ENCODE measurements at places on chromosomes 6 and 20. TPM values are rescaled to one million over a fixed set of nuclear protein-coding genes. Genes with fewer than 3 reads are reported as not detected.

DNA sequence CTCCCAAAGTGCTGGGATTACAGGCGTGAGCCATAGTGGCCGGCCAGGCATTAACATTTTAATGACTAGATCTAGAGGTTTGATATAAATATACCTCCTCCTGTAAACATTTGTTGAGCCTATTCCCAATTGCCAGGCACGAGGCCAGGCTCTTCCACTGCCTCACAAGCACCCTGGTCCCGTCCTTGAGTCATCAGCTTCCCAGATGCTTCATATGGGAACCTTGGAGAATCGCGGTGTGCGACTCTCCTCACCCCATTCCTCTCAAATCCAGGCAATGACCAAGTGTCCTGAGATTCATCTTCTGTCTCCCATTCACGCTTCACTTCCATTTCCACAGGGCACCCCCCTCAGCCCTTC is 35.9 kb upstream of the PIM1 start:
- no peak for DNase-seq

DNA sequence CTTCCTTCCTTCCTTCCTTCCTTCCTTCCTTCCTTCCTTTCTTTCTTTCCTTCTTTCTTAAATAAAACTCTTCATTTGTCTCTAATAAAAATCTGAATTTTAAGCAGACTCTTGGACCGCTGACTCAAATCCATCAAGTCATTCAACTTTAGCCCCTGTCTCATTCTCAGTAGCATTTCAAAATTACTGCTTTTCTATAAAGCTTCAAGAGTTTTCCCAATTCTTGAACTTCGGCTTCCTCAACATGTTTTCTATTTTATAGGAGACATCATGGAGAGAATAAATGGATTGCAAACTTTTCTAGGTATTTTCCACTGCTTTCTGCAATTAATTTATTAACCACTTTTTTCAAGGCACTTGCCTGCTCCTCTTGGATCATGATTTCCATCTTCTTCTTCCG is 497.1 kb upstream of the GJE1 start:
- no peak for DNase-seq

- no peak for DNase-seq
Measured at GRCh38 chr6:17169711-17170110, 67.9 kb downstream of the STMND1 start.

DNA sequence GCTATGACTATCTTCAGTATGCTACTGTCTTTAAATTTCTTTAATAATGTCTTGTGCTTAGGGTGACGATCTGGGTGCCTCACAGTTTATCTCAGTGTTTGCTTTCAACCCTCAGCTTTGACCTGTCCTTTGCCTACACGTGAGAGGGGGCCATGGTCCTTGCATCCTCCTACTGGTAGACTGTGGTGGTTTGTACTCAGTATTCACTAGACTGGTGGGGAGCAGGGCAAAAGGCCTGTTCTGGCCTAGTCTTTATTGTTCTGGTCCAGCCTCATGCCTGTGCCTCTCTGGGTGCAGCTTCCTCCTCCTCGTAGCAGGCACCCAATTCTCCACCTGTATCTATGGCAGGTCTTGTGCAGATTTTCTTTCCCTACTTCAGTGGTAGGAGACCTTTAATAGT is 354.9 kb downstream of the CD109 start:
- DNase-seq: no peak

GRCh38 chr6:147506704-147507114 is 1.8 kb upstream of the SAMD5 start:
- peak; percentile 66 for DNase-seq

DNA sequence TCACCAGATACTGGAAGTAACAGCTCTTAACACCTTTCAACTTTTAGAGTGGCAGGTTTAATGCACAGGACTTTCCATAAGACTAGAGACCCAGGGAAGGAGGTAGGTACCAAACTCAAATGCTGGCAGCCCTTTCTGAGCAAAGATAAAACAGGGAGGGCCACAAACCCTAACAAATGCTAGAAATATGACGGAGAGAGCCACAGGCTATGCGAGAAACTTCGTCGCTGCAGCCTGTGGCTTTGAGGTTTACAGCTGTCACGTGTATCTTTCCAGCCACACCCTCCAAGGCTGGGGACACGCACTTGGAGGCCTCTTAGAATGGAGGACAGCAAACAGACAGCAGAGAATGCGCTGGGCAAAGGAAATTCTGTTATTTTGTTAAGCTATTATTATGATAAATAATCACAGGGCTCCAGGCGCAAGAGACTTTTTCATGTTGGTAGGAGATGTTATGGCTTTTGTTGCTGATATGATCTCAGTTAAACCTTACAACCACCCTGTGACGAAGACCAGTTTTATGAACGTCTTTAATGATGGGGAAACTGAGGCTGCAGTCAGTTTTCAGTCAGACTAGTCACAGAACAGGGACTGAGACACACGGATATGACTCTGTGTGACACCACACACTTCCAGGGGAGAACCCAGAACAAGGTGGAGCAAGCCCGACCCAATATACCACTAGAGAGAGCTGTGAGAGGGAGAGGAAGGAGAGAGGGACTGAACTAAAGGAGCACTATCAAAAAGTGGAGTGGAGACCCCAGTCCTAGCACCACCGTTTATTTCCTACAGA is 2.0 kb downstream of the TRAM2 start:
- no peak for DNase-seq

DNA sequence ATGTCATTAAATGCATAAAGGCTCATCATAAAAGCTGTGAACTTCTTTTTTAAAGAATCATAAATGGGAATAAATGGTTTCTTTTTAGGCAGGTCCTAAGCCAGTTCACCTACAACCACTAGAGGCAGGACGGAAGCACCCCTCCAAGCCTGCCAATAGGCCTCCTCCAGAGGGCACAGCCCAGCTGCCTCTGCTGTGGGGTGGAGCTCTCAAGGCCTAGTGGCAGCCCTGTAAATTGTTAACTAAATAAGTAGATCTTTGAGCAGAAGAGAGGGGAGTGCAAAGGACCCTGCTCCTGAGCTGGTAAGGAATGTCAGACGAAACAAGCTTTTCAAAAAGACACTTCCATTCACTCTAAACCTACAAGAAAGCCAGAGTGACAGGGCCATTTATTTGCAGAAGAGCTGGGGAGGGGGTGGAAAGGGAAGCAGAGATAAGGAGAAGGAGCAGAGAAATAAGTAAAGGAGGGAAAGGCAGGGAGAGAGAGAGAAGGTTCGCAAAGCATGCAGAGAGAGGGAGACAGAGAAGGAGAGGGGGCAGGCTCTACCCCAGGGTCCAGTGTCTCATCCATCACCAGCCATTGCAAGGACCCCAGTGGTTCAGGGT is 18.0 kb upstream of the MAFB start:
- DNase-seq: no peak

- DNase-seq: no peak
Measured at GRCh38 chr6:68911334-68911733, 276.3 kb downstream of the ADGRB3 start.

The LIN28B gene
- not detected for total RNA-seq

The HCRTR2 gene
- total RNA-seq: not detected

- DNase-seq: no peak
Measured at GRCh38 chr20:57835588-57836455, 126.0 kb upstream of the PMEPA1 start.

GRCh38 chr6:18962361-18962905 is 575.3 kb downstream of the RNF144B start:
- no peak for DNase-seq

DNA sequence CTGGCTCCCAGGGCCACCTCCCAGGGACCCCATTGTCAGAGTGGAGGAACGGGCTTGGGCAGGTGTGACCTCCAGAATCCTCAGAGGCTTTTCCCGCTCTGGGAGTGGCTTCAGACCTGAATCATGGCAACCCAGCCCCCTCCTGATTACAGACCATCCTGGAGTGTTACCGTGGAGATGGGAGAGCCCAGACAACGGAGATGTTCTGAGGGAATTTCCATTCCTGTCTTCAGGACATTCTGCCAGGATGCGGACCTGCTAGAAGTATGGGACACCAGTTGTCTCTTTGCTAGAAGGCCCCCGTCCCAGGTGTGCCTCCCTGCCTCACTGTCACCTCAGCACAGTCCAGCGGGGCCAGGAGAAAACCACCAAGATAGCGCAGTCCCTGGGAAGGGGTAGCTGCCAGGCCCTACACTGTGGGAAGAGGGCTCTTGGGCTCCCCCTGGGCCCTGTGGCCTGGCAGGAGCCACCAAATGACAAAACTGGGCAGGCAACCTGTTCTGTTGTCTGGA is 109.9 kb downstream of the PSMB1 start:
- DNase-seq: no peak

DNA sequence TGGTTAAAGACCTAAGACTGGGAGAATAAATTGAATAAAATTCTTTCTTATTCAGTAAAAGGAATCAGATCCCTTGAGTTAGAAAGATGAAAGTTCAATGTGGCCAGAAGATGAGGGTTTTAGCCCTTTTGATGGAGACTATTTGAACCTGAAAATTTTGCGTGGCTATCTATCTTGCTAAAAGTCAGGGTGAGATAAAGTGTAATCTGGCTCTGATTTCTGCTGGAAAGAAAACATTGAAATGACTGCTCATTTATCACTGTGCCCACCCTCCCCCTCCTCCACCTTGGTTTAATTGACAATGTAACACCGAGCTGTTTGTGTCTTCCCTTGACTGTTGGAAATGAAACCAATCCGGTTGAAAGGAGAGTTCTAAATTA is 32.9 kb upstream of the TCF21 start:
- DNase-seq: no peak

DNA sequence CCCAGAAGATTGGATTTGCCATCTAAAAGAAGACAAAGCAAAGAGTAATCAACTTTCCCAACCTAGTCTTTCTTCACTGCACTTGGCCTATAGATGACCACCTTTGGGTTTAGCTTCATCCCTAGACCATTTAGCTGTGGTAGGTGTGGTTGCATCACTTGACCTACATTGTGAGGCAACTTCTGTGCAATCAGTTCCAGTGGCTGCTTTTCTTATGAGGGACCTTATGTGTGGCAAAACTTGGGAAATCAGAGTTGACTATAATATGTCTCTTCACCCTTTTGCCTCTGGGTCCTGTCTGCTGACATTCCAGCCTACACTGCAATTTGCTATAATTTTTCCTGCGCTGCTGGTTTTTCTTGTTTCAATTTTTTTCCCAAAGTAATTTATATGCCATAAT is 55.2 kb downstream of the PRDM13 start:
- no peak for DNase-seq

DNA sequence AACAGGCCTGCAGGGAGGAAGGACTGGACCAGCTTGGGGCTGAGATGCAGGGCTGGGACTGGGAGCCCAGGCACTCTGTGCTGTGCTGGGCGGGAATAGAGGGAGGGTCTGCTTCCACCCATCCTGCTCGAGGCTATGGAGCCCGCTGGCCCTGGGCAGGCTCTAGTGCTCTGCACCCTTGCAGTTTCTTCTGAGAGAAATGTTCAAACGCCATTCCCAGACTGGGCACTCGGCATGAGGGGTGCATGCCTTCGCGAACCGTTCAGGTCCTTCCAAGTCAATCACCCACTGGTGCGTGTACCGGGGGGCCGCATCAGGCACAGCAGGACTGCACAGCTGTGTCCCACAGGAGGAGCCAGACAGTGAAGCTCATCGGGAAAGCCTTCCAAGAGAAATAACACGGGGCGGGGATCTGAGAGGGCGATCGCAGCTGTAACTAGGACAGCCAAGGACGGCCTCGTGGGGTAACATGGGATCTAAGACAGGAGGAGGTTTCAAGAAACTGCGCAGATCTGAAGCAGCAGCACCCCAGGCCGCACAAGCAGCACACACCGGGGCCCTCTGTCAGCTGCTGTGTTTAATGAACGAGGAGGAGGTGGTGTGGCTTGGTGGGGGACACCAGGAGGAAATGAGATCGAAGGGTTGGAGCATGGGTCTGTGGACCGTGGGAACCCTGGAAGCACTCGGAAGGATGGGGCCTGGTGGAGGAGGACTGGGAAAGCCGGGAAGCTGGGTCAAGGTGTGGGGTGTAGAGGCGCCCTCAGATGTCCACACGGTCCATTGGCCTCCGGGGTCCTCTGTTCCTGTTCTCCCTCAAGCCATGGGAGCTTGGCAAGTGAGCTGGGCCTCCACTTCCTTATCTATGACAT is 26.1 kb upstream of the PYGB start:
- peak; percentile 66 for DNase-seq

The OR2H2 gene
- total RNA-seq: not detected

- DNase-seq: no peak
Measured at GRCh38 chr20:9258901-9259300, 190.0 kb downstream of the PLCB4 start.

- no peak for DNase-seq
Measured at GRCh38 chr6:90892271-90892670, 305.4 kb upstream of the MAP3K7 start.

GRCh38 chr6:135033238-135033637 is 21.4 kb downstream of the HBS1L start:
- no peak for DNase-seq

GRCh38 chr6:87903323-87903722 is 144.3 kb upstream of the SPACA1 start:
- DNase-seq: no peak

GRCh38 chr6:28269492-28269891 is 2.5 kb downstream of the ZSCAN26 start:
- DNase-seq: no peak

The ADGRB3 gene
- total RNA-seq: 1.5 TPM

GRCh38 chr20:52681288-52681687 is 290.9 kb upstream of the TSHZ2 start:
- no peak for DNase-seq

DNA sequence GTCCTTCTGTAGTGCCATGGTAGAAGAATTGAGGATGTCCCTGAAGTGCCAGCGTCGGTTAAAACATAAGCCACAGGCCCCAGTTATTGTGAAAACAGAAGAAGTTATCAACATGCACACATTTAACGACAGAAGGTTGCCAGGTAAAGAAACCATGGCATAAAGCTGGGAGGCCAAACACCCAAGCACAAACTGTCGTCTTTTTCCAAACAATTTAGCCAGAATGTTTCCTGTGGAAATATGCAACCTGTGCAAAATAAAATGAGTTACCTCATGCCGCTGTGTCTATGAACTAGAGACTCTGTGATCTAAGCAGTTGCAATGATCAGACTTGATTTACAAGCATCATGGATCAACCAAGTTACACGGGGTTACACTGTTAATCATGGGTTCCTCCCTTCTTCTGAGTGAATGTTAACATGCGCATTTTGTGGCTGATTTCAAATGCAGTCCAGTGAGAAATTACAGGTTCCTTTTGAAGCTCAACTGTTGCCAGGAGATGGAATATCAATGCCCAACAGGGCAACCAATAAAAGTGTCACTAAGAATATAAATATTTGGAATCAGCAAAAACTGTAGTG is 674.9 kb downstream of the GRIK2 start:
- no peak for DNase-seq

DNA sequence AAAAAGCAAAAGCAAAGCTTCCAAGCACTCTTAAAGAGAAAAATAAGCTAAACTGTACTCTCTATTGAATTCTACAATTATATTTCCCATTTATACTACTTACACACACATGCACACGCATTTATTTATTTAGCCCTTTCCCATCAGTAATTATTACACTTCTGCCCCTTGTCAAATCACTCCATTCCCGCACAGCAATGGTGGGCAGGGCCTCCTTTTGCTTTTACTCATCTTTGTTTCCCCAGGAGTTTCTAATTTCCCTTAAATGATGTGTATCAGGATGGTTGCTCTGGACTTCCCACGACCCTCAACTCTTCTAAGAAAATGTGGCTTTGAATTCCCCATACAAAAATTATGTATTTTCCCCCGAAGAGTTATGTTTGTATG is 19.9 kb downstream of the PXT1 start:
- DNase-seq: no peak

The CGAS gene
- 0.96 TPM for total RNA-seq

The LY6G6C gene
- total RNA-seq: not detected

The SLC22A16 gene
- not detected for total RNA-seq

All from left ventricle myocardium inferior (tissue), 1 donor.